ENCODE measurements at places on chromosomes 2 and 18.

DNA sequence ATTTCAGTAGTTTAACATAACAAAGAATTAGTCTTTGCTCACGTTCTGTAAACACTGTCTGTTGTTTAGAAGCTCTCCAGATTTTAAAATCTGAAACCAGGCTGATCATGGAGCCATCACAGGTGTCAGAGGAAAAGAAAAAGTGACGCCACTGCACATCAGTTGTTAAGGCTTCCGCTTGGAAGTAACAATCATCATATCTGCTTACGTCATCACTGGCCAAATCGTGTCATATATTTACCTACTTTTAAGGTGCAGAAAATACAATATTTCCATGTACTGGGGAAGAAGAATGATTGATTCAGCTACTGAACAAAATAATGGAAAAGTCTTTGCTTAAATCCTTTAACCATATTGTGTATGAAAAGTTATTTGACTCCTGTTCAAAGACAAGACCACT, 382.6 kb upstream of the MC4R start:
- DNase-seq: no peak

- DNase-seq: no peak
Measured at GRCh38 chr2:51795248-51795888, 763.4 kb upstream of the NRXN1 start.

DNA sequence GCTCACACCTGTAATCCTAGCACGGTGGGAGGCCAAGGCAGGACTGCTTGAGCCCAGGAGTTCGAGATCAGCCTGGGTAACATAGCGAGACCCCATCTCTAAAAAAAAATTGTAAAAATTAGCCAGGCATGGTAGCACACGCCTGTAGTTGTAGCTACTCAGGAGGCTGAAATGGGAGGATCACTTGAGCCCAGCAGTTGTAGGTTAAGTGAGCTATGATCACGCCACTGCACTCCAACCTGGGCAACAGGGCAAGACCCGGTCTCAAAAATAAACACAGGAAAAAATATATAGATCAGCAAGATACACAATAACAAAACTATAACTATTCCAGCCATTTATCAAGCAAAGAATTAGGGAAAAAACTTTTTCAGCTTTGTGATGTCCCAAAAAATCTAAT, 3.0 kb downstream of the SF3B1 start:
- DNase-seq: no peak

GRCh38 chr2:27711804-27712203, 48.1 kb downstream of the SLC4A1AP start:
- no peak for DNase-seq

- DNase-seq: no peak
Measured at GRCh38 chr2:216683846-216684245, 11.5 kb downstream of the IGFBP5 start.

GRCh38 chr2:167759531-167759930, 487.9 kb downstream of the STK39 start:
- no peak for DNase-seq

DNA sequence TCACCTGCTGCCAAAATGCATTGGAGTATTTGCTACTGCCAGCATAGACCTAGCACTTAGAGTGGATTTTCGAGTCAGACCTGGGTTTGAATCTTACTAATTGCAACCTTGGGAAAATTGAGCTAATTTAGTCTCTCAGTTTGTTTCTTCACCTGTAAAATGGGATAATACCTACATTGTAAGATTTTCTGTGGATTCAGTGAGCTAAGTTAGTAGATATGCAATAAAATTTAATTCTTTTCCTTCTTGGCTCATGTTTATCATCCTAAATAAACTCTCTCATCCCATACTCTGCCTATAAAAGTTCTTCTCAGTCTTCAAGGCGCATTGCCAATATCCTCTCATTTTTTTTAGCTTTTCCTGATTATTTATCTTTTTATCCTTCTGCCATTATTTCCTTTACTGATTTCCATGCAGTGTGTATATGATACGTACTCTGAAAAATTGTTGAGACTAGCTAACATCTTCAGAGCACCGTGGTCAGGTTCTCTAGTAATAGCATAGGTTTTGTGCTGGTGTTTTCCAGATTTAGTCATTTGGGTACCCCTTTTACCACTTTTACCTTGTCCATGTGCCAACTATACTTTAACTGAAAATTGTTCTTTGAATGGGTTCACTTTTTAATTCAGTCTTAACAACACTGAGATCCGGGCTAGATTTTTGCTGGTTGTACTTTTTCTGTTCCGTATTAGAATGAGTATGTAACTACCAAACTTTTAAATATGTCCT, 7.3 kb downstream of the CEP192 start:
- no peak for DNase-seq

GRCh38 chr2:120716641-120717585, 18.8 kb upstream of the GLI2 start:
- no peak for DNase-seq

DNA sequence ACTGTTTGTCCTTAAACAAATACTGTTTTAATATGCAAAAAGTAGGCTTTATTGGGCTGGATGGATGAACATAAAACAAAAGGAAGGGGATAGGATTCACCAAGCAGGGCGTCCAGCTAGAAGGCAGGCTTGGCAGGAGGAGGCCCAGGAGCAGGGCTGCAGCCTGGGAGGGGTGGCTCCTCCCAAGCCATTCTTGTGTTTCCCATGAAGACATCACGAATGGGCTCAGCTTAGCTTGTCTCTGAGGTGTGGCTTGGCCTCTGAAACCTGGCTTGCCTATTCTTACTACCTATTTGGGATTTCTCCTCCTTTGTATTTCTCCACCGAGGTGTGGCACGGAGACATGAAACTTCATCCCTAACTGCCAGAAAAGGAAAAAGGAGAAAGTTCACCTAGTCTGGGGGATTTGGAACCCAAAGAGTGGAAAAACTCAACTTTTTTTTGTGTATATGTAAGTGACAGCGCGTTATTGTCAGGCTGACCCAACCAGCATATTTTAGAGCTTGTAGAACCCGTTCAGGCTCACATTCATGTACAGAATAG, 481.9 kb upstream of the SPRED2 start:
- no peak for DNase-seq

- no peak for DNase-seq
Measured at GRCh38 chr2:241617431-241618154, 19.4 kb downstream of the THAP4 start.

DNA sequence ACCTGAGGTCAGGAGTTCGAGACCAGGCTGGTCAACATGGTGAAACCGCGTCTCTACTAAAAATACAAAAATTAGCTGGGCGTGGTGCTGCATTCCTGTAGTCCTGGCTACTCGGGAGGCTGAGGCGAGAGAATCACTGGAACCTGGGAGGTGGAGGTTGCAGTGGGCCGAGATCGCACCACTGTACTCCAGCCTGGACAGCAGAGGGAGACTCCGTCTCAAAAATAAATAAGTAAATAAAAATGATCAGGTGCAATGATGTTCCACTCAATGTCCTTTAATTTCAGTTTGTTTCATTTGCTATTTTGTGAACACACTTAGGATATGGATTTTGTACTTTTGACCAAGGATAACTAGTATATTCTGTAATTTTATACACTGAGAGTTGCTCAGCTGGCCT, 9.3 kb downstream of the HADHA start:
- no peak for DNase-seq

GRCh38 chr2:224472137-224472536, 70.2 kb upstream of the FAM124B start:
- DNase-seq: no peak

GRCh38 chr2:122480501-122481243, 725.2 kb downstream of the TSN start:
- DNase-seq: no peak

DNA sequence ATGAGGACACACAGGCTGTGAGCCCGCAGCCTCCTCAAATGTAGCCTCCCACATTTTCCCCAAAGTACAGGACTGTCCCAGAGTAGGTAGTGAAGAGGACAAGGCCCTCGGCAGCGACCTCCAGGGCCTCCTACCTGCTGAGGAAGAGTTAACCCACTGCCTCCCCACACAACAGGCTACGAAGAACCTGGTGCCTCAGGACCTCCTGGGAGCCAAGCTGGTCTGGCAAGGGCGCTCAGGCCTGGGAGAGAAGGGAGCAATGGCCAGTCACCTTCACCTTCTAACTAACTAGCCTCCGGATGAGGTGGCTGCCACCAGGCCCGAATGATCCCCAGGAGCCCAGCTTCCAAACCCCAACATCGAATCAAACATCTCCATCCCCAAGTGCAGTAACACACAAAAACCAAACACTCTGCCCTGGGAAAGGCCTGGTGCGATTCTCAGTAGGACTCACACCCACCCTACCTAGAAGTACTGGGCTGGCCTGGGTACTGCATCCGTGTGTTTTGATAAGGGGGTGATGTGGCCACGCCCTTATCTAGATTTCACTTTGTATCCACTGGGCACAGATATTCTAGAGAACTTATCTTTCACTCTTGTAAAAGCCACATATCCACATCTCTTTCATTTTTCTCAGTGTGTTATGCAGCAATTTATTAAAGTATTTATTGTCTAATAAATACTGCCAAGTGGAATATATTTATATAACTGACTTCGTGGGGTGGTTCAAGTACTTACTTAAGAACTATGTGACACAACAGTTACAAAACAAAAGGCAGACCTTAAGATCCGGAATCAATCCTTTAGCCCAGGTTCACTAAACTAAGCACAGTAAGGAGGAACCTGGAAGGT, 9.7 kb downstream of the ERFE start:
- no peak for DNase-seq

- DNase-seq: no peak
Measured at GRCh38 chr2:139000131-139000785, 220.1 kb upstream of the NXPH2 start.

- DNase-seq: no peak
Measured at GRCh38 chr2:178163911-178164310, 30.4 kb upstream of the OSBPL6 start.

- DNase-seq: no peak
Measured at GRCh38 chr2:38079116-38080052, 3.4 kb upstream of the CYP1B1 start.

GRCh38 chr2:59223742-59224141, 982.6 kb upstream of the FANCL start:
- DNase-seq: no peak

DNA sequence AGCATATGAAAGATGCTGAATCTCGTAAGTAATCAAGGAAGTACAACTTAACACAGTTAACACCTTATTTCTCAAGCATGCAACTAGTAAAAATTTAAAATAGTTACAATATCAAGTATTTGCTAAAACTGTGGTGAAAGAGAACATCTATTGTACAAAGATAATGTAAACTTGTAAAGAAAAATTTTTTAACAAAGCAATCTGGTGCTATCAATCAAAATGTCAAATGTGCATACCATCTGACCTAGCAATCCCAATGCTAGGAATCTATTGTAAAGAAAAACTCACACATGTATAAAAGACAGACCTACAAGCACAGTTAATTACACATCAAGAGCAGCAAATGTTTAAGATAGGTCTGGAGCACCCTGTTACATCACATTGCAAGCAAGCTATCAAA, 90.1 kb downstream of the SLC66A3 start:
- no peak for DNase-seq

All from activated CD4-positive, alpha-beta T cell treated with anti-CD3 and anti-CD28 coated beads for 4 hours (primary cell).